ENCODE measurements at places on chromosomes 4 and X.

DNA sequence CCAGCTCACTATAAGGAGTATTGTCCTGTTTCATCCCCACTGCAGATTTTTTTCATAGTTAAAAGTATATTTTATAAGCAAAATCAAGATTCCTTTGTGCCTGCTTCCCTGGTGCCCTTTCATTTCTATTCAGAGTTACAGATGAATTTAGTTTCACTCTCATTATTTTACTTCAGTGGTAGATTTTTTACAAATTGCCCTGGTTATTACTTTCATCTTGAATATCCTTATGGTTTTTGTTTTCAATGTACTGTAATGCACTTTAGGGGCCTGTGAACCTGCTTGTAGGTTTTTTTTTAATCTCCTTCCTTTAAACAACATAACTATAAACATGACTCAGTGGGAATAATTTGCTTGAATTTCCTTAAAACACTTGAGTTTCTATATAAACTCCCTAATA, 126.8 kb downstream of the GPR143 start:
- no peak for DNase-seq

GRCh38 chr4:55887594-55887993, 34.1 kb downstream of the EXOC1 start:
- no peak for DNase-seq

- DNase-seq: no peak
Observed at GRCh38 chr4:59612235-59612634, 1587.9 kb upstream of the ADGRL3 start.

GRCh38 chr4:137070614-137071013, 461.7 kb downstream of the PCDH18 start:
- no peak for DNase-seq

DNA sequence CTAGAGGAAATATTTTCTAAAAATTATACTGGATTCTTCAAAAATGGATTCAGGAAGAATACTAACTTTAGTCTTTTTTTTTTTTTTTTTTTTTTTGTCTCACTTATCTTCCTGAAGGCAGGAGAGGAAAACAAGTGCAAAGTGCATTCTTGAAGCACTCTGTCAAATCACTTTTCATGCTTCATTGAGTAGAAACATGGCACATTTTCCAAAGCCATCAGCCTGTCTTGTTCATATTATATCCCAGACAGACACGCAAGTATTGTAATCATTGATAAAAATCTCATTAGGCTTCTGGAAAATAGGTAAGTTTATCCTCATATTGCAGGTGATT, 1.2 kb downstream of the BBS12 start:
- DNase-seq: no peak

DNA sequence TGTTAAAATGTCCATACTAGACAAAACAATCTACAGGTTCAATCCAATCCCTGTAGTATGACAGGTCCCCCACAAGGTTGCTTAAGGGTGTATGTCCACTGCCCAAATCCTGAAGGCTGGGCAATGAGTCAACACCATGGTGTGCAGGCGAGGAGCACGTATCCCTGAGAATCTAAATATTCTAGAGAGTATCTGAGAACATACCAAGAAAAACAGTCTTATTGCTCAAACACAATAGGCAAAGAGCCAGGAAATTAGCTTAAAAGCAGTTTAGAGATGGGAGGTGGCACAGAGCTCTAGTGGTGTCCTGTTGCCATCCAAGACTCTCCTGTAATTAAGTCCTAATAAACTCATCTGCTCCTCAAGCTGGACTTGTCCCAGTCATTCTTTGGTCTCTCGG, 37.0 kb downstream of the RCHY1 start:
- no peak for DNase-seq

DNA sequence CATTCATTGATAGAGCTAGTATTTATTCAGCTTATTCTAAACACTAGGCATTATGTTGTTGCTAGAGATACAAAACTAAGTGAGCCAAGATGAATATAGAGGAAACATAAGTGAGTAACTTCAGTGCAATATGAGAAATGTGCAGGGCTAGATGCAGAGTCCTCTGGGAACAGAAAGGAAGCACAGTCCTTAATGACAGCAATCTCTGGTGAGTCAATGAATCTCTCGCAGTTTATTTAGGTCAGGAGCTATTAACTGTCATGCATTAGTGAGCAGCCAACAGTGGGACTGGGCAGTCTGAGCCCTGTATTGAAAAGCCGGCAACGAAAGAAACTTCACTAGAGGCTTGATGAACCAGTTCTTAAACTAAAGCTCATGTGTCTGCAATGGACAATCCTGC, 598.1 kb upstream of the MAGEB2 start:
- no peak for DNase-seq

DNA sequence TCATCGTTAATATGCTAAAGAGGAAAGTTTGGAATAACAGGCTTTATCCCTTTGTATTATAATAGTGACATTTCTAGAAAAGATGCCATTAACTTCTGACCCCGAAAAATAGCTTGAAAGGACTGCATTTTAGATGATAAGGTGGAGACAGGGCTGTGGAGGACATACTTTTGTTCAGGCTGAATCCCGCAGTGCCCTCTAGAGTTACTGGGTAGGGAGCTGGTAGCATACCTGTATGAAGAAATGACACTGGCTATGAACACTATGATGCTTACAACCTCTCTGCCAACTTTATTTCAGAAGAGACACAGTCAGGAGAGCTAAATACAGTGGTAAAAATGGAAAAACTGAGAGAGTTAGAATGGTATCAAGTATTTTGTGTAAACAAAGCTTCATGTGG, 8.1 kb downstream of the IL1RAPL1 start:
- DNase-seq: no peak

- no peak for DNase-seq
Observed at GRCh38 chr4:27182211-27182610, 321.6 kb downstream of the STIM2 start.

DNA sequence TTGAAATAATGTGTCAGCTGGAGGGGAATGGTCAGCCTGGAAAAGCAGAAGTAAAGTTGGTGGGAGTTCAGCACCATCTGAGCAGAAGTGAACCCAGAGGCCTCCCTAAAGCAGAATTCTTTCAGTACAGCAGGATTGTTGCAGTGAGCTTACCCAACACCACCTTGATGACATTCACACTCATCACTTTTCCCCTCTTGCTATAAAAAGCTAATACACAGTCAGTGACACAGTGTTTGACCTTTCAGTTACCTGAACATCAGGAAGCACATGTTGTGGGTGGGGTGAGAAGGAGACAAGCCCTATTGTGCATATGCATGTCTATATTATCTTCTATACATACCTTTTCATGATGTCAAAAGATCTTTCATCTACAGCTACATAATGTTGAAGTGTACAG, 624.7 kb upstream of the ZFP42 start:
- DNase-seq: no peak

Measured in cerebellar nuclear complex (tissue), 1 donor.